Lung (tissue), 17 donors: ENCODE measurements at places on chromosomes 12 and 14. TPM values are rescaled to one million over a fixed set of nuclear protein-coding genes. Genes with fewer than 3 reads are reported as not detected.

Gene KRT78
- polyA plus RNA-seq: 0.02 TPM

GRCh38 chr12:116104167-116104767, 173.2 kb downstream of the MED13L start:
- DNase-seq: no peak

GRCh38 chr12:11799502-11799873, 150.0 kb downstream of the ETV6 start:
- no peak for DNase-seq

Gene FGF6
- not detected for polyA plus RNA-seq

GRCh38 chr14:53432378-53432802, 279.3 kb upstream of the DDHD1 start:
- DNase-seq: peak; percentile 24

Gene TAMALIN
- polyA plus RNA-seq: 68.0 TPM
